ENCODE measurements at places on chromosomes 2 and 18.

DNA sequence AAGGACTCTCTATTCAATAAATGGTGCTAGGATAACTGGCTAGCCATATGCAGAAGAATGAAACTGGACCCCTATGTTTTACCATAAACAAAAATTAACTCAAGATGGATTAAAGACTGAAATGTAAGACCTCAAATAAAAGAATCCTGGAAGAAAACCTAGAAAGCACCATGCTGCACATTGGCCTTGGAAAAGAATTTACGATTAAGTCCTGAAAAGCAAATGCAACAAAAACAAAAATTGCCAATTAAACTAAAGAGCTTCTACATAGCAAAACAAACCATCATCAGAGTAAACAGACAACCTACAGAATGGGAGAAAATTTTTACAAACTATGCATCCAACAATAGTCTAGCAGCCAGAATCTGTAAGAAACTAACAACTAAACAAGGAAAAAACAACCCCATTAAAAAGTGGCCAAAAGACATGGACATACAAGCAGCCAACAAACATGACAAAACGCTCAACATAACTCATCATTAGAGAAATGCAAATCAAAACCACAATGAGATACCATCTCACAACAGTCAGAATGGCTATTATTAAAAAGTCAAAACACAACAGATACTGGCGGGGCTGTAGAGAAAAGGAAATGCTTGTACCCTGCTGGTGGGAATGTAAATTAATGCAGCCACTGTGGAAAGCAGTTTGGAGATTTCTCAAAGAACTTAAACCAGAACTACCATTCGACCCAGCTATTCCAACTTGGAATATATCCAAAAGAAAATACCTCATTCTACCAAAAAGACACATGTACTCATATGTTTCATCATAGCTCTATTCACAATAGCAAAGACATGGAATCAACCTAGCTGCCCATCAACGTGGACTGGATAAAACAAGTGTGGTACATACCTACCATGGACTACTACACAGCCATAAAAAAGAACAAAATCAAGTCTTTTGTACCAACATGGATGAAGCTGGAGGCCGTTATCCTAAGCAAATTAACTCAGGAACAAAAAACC, 30.6 kb downstream of the SEPTIN10 start:
- DNase-seq, result no peak

- no peak for DNase-seq
Observed at GRCh38 chr18:3692113-3692621, 242.2 kb downstream of the TGIF1 start.

- no peak for DNase-seq
Observed at GRCh38 chr2:200278694-200279316, 27.7 kb upstream of the SPATS2L start.

DNA sequence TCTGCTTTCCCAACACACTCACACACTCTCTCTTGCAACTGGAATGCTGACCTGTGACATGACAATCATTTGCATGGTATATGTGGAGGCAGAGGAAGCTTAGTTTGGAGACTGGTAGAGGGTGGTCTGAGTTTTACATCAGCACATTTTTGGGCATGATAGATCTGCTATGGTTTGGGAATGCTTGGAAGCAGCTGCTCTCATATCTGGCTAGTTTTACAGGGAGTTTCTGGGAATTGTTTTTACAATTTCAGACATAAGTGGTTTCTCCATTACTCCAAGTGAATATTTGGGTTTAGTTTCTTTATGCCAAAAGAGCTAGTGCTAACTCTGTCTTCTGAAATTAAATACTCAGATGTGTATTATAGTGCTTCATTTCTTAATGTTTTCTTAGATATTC, 977.6 kb downstream of the SUCLG1 start:
- DNase-seq, result no peak

- peak; percentile 36 for DNase-seq
Observed at GRCh38 chr2:68829749-68830148, 41.4 kb downstream of the BMP10 start.

- DNase-seq, result no peak
Observed at GRCh38 chr18:75066936-75067335, 142.0 kb downstream of the PTGR3 start.

GRCh38 chr2:153808679-153809078, 63.0 kb upstream of the GALNT13 start:
- no peak for DNase-seq

DNA sequence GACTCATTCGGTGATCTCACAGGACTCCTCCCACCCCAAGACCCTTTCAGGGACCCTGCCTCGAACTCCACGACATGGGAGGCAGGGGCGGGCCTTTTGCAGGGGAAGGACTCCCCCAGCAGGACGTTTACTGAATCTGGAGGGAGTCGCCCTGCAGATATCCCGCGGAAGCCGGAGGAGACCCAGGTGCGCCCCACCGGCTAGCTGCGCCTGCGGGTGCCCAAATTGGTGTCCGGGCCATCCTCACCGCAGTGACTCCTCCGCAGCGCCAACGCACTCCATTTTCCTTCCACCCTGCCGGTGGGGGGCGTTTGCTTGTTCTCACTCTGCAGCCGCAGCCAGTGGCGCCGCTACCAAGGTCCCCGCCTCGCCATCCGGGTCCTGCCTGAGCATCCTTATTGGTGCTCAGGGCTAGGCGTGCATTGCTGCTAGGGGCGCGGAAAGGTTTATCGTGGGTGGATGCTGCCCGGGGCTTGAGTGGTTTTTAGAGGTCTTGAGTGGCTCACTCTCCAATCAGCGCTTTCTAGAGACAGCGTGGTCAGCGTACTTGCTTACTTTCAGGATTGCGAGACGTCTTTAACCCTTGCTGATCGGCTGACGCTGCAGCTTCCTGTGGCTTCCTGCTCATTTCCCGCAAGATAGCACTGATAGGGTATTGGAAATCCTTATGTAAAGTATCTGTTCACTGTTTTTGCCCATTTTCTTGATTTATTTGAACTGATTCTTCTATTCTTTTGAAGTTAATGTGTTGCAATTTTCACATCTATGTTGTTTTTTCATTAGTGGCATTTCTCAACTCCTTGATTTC, 81.4 kb downstream of the BIN1 start:
- peak; percentile 88 for DNase-seq

DNA sequence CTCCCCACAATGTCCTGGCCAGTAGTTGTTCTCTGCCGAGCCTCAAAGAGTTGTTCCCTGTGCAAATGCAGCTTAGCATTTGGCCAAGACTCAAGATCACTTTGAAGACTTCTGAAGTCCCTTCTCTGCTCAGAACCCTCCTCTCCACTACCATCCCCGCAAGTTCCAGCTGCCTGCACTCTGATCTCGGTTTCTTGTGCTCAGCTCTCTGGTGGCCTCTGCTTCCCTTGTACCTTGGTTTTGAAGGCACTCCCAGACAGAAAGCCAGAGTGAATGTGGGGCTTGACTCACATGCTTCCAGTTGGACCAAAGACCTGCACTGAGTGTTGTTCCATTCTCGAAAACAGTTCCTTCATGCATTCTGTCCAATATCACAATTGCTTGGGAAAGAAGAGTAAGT, 28.6 kb downstream of the CRACDL start:
- DNase-seq, result no peak

DNA sequence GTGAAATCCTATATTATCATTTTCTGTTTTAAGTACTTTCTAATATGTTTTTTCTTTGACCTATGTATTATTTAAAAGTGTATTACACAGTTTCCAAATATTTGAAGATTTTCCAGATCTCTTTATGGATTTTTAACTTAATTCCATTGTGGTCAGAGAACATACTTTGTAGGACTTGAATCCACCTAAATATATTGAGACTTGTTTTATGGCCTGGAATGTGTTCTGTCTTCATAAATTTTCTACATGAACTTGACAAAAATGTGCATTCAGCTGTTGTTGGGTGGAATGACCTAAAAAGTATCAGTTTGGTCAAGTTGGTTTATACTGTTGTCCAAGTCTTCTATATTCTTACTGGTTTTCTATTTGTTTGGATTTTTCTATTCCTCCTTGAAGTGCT, 33.8 kb upstream of the TMEM247 start:
- DNase-seq, result no peak

GRCh38 chr2:86751778-86752177, 31.7 kb downstream of the RMND5A start:
- DNase-seq, result no peak

GRCh38 chr2:44889096-44889495, 52.4 kb upstream of the SIX3 start:
- DNase-seq, result no peak

DNA sequence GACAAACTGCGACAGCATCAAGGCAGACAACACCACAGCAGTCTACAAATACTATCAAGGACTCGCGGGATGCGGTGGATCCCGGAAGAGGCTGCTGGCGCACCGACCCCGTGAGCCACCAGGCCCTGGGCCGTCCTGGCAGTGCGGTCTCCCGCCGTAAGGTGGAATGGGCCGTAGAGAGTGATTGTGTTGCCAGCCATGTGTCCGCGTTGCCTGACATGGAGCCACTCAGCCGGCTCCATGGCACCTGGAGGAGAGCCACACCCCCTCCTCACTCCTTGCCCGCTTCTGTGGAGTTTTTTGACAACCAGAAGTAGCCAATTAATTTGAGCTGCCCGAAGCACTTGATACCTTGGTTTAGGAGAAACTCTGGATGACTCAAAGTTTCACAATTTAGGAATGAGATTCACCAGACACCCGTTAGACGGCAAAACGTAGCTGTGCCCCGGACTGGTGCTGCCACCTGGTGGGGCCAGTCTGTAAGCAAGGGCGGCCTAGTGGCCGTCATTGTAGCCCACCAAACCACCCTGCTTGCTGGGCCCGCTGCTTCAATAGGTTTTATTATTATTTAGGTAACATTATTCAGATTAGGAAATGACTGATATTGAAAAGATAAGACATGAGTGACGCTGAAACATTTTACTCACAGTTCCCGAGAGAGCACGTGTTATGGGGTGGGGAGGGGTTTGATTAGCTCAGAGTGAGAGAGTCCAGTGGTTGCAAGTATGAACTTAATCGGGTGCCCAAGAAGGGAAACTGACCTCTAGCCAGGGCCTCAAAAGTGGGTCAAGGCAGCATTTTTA, 10.2 kb upstream of the IMP4 start:
- DNase-seq, result peak; percentile 75

- no peak for DNase-seq
Observed at GRCh38 chr2:25176138-25176537, 7.8 kb upstream of the POMC start.

DNA sequence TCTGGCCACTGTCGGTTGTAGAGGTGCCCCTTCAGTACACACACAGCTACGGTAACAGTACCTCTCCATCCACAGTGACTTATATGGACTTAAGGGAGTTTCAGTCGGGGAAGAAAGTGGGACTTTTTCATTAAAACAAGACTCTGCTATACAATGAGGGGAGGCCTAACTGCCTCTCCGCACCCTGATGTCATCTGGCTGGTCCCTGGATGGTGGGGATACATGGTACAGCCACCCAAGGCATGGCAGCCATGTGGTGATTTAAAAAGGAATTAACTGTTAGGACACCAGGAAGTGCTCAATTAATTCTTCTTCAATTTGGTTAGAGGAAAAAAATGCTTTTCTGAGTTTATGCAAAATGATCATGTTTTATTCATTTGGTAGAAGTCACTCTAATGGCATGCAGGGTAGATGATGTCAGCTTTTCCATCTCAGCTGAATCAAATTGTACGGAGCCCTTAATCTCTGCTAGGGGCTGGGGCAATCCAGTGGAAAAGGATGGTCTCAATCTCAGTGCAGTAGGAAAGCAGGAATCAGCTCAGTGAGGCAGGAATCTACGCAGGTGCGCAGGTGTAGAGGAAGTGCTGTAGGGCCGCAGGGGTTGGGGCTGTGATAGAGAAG, 243.9 kb downstream of the PRKCE start:
- DNase-seq, result no peak

GRCh38 chr2:21270708-21271122, 146.9 kb downstream of the TDRD15 start:
- DNase-seq, result no peak

DNA sequence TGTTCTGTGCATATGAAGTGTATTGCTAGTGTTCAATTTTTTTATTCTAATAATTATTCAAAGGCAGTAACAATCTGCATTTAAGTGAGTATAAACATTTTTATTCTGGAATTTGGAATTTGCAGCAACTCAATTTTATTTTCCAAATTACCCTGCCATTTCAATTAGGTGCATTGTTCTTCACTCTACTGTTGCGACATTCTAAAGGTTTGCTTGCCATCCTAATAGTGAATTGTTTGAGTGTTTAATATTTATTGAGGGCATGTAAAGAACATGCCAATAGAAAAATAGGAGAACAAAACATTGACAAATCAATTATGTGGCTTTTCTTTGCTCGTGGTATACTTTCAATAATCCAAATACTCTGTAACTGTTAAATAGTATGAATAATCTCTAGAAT, 18.0 kb downstream of the MEIS1 start:
- no peak for DNase-seq

DNA sequence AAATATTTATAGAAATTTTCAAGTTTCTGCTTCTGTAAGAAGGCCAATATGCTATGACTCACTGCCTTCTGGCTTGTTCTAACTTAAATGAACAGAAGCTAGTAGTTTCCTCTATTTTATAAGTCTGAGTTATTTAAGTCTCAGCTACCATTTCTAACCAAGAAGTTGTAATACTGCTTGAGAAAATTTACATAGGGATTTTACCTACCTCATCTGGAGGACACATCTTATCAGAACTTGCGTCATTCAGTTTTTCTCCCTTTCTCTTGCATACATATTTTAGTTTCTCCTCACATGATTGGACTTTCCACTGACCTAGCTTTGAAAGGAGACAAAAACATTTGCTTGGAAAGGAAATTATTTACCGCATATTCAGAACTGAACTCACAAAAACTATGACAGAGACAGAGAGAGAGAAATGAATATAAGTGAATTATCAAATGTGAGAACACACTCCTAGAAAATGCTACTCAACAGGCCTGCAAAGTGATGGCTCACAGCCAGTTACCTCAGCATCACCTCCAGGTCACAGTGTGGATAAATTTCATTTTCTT, 81.1 kb upstream of the CD302 start:
- DNase-seq, result peak; percentile 80

Measured in activated CD4-positive, alpha-beta T cell treated with anti-CD3 and anti-CD28 coated beads, Interleukin-10, Interleukin-2, amounts not matched to agents 100 ng/mL and 50 ng/mL, durations not matched to agents 16 hours and 8 hours (primary cell).